Activated T-cell treated with anti-CD3 and anti-CD28 coated beads, Interleukin-2, amount 50 U/mL, for 72 hours (primary cell): ENCODE measurements at places on chromosomes 3 and 15.

GRCh38 chr15:48109856-48110531 lies 10.8 kb upstream of the SLC24A5 start:
- no peak for DNase-seq

DNA sequence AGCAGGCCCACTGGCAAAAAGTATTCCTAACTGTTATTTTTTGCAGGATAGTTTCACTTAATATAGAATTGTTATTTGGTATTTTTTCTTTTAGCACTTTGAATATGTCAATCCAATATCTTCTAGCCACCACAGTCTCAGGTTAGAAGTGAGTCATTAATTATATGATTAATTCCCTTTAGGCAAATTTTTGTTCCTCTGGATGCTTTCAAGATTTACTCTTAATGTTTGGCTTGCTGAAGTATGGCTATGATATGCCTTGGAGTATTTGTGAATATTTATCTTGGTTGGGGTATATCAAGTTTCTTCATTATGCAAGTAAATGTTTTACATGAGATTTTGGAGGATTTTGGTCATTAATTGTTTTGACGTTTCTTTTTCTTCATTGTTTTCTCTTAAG lies 152.1 kb upstream of the ALCAM start:
- DNase-seq = no peak

DNA sequence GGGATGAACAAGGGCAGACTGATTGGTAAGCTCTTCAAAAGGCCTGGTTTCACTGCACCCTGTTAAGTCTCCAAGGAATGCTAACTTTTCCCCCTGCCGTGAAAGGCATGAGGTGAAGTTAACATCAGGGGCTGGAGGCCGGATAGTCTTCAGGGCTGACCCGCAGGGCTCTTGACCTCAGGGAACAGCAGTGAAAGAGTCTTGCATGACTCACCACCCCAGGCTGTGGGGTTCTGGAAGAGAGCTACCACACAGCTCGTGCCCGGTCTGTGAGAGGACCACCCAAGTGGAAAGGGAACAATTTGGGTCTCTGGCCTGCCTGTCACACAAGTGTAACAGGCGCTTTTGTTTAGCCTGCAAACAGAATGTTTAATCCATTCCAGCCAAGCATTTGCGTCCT lies 504.9 kb downstream of the EDEM1 start:
- DNase-seq = no peak

GRCh38 chr3:81872566-81872965 lies 111.1 kb upstream of the GBE1 start:
- DNase-seq = no peak

- no peak for DNase-seq
Observed at GRCh38 chr3:134722969-134723368, 72.1 kb upstream of the EPHB1 start.
